ENCODE measurements at places on chromosomes 2 and 18.

GRCh38 chr2:47485751-47486300, 82.9 kb downstream of the MSH2 start:
- DNase-seq: no peak

DNA sequence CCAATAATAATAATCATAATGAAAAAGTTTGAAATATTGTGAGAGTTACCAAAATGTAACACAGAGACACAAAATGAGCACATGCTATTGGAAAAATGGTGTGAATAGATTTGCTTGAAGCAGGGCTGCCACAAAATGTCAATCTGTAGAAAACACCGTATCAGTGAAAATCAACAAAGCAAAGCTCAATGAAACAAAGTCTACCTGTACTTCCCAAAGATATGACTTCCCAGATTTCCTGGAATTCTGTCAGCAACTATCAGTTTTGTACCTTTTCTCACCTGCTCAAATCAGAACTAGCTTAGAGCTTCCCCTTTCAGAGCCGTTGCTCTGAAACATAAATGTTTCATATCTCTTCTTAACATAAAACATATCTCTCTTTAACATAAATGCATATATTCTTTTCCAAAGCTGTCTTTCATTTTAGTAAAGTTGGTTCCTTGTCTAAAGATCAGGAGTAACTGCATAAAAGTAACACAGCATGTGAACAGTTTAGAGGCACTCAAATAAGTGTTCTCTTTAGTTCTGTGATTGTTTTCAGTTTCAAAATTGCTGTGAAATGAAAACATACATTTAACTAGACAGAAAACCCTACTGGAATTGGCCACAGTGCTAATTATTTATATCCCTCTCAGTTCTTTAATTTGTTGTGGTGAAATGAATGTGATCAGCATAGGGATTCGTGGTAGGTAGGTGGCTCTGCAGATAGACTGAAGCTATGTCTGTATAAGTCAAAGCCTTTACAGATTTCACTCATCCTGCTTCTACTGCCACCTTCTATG, 262.5 kb downstream of the KCNJ3 start:
- no peak for DNase-seq

GRCh38 chr2:99336804-99337112, 431 bp upstream of the EIF5B start:
- no peak for DNase-seq

GRCh38 chr2:182049372-182050148, 63.9 kb downstream of the PPP1R1C start:
- no peak for DNase-seq

DNA sequence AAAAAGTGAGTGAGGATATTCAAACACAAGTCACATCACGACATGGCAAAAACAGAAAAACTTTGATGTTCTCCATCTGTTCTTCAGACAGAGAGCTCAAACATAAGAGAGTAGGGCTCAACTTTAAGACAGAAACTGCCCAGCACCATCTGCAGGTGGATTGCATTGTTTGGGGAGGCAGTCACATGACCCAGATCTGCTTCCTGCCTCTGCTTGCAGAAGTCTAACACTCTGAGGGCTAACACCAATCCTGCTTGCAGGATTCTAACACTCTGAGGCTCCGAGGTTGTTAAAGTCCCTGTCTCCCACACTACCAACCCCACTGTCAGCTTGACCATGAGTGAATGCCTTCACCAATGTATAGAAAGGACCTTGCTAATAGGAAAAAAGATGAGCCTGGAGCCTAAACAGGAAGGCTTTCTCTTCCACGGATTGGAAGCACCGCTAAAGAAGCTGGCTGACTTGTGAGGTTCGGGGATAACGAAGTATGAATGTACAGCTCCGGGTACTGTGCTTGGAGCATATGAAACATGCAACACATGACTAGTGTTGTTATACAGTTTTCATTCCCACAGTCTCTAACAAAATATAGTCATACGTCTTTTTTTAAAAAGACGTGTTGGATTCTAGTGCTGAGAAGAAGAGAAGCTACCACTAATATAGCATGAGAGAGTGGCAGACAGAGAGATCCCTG, 176.6 kb upstream of the CREB1 start:
- DNase-seq: no peak

DNA sequence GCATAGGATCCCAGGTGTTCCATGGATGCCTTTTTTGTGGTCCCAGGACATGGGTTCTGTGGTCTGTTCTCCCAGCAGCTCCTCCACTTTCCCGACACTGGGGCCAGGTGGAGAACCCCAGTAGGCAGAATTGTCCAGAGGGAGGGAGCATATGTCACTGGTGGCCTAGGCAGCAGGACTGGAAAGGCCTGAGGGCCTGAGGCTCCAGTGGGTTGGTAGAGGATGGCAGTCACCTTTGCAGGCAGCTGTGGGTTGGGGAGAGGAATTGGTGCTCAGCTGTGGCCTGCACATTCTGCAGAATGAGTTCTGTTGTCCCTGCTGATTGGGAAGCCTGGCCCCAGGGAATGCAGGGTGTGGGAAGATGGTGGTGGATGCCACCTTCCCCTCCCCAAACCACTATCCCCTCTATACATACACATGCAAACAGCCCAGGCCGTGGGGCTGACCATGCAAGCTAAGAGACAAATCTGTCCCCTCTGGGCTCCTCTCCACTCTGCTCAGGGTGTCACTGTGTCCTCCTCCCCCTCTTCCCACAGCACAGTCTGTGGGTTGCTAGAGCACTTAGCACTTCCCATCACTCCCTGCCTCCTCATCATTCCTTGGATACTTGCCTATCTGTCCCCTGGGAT, 11.4 kb downstream of the CTIF start:
- DNase-seq: no peak

- DNase-seq: no peak
Observed at GRCh38 chr2:159497256-159497655, 119.1 kb downstream of the BAZ2B start.

DNA sequence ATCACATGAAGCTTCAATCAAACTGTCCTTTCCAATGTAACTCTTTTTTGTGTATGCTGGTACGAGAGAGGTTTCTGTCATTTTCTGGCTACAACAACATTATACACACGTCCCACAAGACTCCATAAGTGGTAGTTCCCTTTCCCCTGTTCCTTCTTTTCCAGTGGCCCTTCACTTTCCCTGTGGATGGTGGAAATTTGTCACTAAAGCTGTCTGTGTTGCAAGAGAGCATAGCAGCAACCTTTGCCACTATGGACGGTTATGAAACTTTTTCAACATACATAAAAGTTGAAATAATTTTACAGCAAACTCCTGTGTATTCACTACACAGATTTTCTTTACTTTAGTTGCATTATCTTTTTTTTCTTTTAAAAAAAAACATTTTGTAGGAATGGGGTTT, 18.7 kb downstream of the DBI start:
- no peak for DNase-seq

GRCh38 chr18:63322908-63323634, 3.5 kb upstream of the BCL2 start:
- peak; percentile 22 for DNase-seq

DNA sequence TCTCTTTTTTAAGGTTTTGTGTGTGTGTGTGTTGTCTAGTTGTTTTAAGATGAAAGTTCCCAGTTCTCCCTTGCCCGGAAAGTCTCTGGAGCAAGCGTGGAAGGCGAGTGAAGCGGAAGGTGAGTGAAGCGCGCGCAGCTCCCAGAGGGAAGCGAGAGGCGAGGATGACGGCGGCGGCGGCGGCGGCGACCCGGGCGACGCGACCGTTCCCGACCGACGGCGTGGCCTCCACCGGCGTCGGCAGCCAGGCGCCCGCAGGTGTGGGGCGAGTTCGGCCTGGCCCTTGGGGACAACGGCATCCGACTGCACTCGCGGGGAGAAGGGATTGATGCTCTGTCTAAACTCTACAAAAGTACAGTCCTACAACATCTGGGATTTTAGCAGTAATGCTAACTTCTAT, 321.9 kb downstream of the CELF4 start:
- no peak for DNase-seq

DNA sequence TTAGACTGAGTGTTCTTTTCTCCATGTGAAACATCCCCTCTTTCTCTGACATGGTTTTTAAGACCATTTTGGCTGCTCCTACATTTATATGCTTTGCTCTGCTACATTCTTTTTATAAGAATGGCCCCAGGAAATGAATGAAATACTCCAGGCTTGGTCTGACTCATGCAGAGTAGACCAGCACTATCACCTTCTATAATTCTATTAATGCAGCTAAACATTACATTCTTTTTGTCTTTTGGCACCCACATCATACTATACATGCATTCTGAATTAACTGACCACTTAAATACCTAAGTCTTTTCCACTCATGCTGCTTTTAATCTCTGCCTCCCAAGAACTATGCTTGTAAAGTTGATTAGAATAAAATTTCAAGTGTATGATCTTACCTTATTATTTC, 94.1 kb downstream of the AAK1 start:
- DNase-seq: no peak
